NCI-H1436 (cell line): ENCODE measurements at places on chromosomes 4 and X.
A peak's percentile ranks its signal among the peaks of the same experiment; 100 is the strongest.

- no peak for DNase-seq
Observed at GRCh38 chr4:157885811-157886210, 287.0 kb downstream of the GASK1B start.

DNA sequence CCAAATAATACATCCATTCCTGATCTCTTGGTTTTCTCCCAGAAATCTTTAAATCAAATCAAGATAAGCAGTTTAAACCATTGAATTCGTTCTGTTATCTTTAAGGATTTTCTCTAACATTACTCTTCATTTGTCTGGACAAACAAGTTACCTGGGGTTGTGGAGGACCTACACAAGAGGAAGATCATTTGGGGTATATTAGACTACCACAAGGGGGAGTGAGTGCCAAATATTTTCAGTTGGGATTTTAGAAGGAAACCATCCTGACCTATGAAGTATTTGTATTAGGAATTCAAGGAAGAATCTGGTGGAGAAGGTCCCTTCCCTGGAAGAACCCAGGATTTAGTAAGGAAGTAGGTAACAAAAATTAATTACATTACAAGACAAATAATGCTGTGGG is 12.0 kb upstream of the DCHS2 start:
- no peak for DNase-seq

- no peak for DNase-seq
Observed at GRCh38 chr4:185700048-185700447, 111.9 kb downstream of the SORBS2 start.

DNA sequence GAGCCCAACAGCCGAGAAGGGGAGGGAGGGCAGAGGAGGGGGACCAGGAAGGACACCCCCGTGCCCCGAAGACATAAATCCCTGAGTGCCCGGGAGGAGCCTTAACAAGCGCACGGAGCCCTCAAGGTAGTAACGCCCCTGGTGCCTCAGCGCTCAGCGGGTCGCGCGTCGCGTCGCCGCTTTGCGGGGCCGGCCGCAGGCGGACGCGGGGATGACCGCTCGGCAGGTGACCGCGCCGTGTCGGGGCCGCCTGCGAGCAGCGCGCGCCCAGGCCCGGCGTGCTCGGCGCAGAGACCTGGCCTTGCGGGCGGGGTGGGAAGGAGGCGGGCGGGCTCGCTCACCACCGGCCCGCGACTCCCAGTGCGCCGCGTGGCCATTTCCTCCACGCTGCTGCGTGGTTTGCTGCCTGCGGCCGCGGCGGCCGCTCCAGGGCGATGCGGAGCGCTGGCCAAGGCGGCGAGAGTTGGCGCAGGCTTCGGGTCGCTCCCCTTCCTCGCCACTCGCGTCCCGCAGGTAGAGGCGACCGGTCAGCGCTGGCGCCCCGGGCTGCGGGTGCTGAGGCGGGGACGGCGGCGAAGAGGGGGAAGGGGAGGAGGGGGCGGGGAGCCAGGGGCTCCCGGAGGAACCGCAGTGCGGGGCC is 632 bp downstream of the CCSER1 start:
- DNase-seq = no peak

GRCh38 chrX:18793601-18794089 is 86.2 kb downstream of the PPEF1 start:
- DNase-seq = no peak

GRCh38 chr4:31328932-31329331 is 608.8 kb downstream of the PCDH7 start:
- no peak for DNase-seq

DNA sequence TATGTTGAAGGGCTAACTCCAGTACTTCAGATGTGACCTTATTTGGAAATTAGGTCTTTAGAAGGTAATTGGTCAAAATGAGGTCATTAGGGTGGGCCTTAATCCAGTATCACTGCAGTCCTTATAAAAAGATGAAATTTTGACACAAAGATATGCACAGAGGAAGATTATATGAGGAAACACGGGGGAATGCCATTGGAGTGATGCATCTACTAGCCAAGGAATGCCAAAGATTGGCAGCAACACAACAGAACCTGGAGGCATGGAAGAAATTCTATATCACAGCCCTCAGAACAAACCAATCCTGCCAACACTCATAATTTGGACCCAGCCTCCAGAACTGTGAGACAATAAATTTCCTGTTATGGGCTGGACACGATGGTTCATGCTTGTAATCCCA is 17.6 kb downstream of the TRIM61 start:
- no peak for DNase-seq

DNA sequence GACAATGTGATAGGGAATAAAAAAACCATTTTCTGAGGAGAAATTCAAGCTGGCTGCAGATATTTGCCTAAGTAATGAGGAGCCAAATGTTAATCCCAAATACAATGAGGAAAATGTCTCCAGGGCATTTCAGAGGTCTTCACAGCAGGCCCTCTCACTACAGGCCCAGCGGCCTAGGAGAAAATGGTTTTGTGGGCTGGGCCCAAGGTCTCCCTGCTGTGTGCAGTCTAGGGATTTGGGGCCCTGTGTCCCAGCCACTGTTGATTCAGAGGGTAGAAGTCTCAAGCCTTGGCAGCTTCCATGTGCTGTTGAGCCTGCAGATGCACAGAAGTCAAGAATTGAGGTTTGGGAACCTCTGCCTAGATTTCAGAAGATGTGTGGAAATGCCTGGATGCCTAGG is 778.7 kb downstream of the CENPC start:
- no peak for DNase-seq

DNA sequence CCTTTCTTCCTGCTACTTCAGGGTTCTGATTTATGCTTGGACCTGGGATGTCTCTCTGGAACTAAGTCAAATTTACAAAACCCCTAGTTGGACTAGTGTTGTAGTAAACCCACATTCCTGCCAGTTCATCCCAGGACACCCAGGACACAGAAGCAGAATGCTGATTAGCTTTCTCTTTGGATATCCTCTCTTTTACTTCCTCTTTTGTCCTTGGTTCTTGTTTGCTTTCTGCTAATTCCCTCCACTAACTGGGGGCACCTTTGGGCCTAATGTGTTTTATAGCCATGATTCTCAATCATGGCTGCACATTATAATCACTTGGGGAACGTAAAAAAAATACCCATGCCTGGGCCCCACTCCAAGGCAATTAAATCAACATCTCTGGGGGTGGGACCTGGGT is 42.5 kb downstream of the LANCL3 start:
- no peak for DNase-seq

- no peak for DNase-seq
Observed at GRCh38 chr4:149292425-149293007, 523.1 kb downstream of the IQCM start.

DNA sequence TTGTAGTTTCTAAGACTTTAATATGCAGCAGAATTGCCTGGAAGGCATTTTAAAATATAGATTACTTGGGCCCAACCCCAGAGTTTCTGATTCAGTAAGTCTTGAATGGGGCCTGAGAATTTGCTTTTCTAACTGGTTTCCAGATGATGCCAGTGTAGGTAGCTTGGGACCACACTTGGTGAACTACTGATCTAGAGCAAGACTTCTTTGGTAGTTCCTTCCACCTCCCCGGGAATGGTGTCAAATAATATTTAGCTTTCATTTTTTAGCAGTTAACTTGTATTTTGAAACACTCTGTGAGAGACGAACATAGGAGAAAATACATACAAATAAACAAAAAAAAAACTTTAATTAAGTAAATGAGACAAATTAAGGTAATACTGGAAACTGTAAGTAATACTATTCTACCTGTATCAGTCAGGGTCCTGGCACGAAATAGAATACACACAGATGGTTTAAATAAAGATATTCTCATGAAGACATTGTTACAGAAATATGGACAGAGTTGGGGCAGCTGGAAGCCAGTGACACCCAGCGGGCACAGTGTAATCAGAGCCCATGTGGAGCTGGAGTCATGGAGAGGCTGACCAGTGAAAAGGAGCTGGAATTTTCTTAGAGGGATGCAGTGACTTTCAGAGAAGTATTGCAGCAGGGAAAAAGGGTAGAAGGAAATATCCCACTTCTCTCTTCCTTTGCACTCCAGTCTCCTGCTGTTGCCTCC is 905.7 kb downstream of the CCSER1 start:
- no peak for DNase-seq

- no peak for DNase-seq
Observed at GRCh38 chr4:142817442-142817841, 28.7 kb downstream of the INPP4B start.

DNA sequence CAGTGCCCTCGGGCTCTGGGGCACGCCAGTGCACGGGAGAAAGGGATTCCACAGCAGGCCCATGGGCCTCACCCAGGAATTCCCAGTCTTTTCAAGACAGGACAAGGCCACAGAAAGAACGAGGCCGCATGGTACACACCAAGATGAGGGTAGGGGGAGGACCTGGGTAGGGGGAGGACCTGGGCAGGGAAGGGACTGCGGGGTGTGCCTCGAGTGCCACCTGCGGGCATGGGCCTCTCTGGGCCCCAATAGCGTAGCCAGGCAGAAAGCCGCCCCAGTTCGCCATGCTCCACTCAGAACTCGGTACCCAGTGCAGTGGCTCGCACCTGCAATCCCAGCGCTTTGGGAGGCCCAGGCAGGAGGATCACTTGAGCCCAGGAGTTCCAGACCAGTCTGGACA is 14.0 kb upstream of the DUSP9 start:
- no peak for DNase-seq

- peak; percentile 57 for DNase-seq
Observed at GRCh38 chrX:128975745-128976144, 547.5 kb downstream of the SMARCA1 start.

DNA sequence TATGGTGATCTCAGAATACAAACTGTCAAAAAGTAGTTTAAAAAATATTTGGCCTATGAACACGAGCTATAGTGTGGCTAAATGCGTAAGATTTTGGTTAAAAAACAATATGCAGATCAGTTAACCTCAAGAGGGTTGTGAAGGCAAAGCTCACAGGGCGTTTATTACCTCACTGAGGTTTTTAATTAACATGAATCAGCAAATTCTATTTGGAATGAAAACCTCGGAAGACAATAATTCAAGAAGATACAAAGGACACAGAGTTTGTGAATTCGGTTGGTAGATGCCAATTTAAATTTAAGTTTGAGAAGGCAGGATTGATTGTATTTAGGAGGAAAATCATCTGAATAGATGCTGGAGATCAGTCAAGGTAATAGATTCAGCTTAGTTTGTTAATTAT is 1434.6 kb downstream of the C4orf33 start:
- no peak for DNase-seq

- no peak for DNase-seq
Observed at GRCh38 chrX:12865359-12865758, 1.5 kb upstream of the TLR7 start.

DNA sequence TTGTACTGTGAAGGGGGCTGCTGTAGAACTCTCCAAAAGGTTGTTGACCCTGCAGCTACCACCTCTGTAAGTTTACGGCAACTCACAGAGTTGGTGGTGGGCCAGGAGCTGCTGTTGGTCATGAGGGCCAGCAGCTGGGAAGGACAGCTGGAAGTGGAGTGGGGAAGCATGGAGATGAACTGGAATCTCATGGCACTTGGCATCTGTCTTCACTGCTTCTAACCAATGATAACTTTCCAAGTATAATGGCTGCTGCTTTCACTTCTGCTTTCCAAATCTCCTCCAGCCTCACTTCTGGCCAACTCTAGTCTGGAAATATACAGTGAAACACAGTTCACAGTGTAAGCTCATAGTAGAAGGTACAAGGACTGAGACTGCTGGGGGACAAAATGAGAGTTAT is 126.5 kb upstream of the INTU start:
- no peak for DNase-seq

- no peak for DNase-seq
Observed at GRCh38 chr4:7110546-7110945, 42.7 kb upstream of the GRPEL1 start.

GRCh38 chr4:152997771-152998487 is 61.8 kb downstream of the FHDC1 start:
- DNase-seq = no peak

DNA sequence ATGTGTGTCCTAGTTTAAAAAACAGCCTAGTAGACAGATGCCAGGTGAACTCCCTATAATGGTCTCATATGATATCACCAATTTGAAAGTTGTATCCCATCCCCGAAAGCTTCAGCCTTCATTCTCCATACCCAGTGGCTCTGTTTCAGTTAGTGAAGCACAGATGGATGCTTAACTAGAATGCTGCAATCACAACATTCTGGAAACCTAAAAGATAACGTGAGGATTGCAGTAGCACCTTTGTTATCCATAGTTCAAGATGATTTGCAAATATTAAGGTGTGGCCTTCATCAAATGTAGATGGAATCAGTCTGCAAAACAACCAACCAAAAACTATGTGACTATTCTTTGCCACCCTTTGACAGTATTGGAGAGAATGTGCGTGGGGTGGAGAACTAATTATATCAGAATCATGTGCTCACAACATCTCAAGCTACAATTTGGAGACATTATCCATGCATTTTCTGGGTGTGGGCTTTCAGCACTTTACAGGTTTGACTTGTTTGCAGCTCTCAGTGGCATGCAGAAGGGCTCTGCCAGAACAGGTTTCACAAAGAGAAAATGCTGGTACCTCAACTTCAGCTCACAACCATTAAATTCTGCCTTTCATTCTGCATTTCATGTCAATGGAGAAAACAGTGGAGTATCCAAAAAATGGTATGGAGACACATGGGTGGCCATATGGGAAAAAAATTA is 18.3 kb upstream of the PPID start:
- no peak for DNase-seq

DNA sequence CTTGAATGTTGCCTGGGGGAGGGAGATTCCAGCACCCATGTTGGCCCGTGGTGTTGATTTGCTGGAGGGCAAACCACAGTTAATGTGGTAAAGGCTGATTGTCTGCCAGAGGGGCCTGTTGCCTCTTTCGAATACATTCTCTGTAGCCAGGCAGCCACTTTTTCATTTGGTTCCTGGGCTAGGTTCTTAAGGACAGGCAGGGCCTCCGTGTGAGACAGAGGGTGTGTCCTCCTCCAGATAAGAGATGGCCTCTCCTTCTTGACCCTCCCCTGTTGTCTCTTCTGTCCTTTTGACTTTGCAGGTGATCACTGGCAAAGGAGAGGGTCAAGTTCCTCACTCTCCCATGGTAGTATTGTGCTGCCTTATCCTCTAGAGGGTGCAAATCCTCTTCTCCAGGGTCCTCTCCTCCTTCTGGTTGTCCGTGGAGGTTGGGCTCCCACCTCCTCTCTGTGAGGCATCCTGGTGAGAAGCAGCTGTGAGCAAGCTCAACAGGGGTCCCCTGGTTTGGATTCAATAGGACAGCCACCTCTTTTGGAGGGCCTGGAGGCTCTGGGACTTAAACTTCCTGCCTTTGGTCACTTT is 44.9 kb downstream of the ZNF182 start:
- no peak for DNase-seq

DNA sequence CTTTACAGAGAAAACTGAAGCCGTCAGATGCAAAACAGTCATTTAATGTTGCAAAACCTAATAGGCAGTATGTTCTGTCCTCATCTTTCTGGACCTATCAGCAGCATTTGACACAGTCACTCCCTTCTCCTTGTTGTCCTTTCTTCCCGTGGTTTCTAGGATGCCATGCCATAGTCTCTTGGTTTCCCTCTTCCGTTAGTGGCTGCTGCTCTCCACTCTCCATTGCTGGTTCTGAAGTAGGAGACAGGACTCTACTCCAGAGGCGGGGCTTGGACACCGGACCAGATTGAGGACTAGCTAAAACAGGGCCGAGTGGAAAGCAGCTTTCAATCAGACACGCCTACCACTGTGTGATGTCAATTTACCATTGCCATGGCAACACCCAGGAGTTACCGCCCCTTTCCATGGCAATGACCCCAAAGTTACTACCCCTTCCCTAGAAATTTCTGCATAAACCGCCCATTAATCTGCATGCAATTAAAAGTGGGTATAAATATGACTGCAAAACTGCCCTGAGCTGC is 88.8 kb upstream of the CCDC160 start:
- no peak for DNase-seq

GRCh38 chrX:40471965-40472648 is 108.7 kb upstream of the ATP6AP2 start:
- DNase-seq = peak; percentile 23

GRCh38 chrX:45860450-45860849 is 659.8 kb upstream of the DIPK2B start:
- no peak for DNase-seq
